ENCODE measurements at places on chromosomes 2 and 18. TPM values are rescaled to one million over a fixed set of nuclear protein-coding genes. Genes with fewer than 3 reads are reported as not detected.

- no peak for DNase-seq
These were observed 69.5 kb upstream of the PSME4 start for GRCh38 chr2:54040250-54040649.

ASIC4 gene
- polyA plus RNA-seq = 0.55 TPM

DNA sequence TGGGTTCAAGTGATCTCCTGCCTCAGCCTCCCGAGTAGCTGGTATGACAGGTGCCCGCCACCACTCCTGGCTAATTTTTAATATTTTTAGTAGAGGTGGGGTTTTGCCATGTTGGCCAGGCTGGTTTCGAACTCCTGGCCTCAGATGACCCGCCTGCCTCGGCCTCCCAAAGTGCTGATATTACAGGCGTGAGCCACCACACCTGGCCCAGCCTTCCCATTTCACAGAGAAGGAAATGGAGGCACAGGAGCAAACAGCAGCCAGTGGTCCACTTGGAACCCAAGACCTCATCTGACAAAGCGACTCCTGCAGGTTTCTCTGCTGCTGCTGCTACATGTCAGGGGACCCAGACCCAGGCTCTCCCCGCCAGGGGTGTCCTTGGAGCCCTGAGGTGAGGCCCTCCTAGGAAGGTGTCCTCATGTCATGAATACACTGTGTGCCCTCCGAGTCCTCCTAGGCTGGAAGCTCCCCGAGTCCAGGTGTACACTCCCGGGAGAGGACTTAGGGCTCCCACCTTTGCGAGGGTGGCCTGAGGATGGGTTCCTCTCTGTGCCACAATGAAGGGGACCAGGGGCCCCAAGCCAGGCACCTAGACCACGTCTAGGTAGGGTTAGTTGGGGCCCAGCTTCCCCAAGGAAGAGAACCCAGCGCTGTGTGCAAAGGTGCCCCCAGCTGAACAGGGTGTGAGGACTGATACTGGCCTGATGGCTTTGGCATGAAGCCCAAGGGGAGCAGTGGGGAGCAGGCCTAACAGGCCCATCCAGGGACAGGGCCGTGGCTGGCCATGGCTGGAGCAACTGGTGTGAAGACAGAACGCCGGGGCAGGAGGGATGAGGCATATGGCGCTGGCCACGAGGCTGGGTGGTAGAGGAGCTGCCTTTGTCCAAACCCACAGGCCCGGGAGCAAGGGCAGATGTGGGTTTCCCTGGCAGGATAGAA, 56.1 kb downstream of the HS6ST1 start:
- DNase-seq = no peak

SP110 gene
- 12.5 TPM for polyA plus RNA-seq

DUSP2 gene
- polyA plus RNA-seq = 3.5 TPM

Measured in muscle of arm (tissue), 14 donors.